ENCODE measurements at places on chromosomes 2 and 18. TPM values are rescaled to one million over a fixed set of nuclear protein-coding genes. Genes with fewer than 3 reads are reported as not detected.

DNA sequence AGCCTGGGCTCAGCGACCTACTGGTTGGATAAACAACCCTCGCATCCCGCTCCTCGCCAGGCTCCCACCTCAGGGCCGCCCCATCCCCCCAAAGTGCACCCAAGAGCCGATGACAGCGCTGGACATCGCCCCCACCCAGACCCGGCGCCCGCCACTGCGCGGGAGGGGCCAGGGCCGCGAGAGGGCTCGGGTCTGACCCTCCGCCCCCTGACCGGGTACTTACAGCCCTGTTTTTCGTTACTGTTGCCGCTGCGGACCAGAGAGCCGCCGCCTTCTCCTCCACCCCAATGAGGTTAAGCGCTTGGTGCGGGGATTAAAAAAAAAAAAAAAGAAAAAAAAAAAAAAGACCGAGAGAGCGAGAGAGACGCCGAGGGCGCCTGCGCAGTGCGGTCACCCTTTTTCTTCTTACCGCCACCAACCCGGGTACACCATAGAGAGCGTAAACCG lies at the start of gene CLASP1:
CLASP1 (minus strand) TSS at position 314 of the 447 bp plus-strand sequence. CDS start 43,567 bp downstream, outside the sequence.
- peak; percentile 24 for DNase-seq

ANKRD29 gene
- total RNA-seq, result 2.4 TPM

SPATA3 gene
- not detected for total RNA-seq

PSD4 gene
- total RNA-seq, result 20.1 TPM

GRCh38 chr2:178819992-178820391 lies 12.8 kb upstream of the TTN start:
- DNase-seq, result no peak

- DNase-seq, result no peak
Observed at GRCh38 chr2:231300722-231301076, 94.8 kb upstream of the B3GNT7 start.

GRCh38 chr18:49858309-49859020 lies 45.1 kb upstream of the ACAA2 start:
- peak; percentile 83 for DNase-seq

DNA sequence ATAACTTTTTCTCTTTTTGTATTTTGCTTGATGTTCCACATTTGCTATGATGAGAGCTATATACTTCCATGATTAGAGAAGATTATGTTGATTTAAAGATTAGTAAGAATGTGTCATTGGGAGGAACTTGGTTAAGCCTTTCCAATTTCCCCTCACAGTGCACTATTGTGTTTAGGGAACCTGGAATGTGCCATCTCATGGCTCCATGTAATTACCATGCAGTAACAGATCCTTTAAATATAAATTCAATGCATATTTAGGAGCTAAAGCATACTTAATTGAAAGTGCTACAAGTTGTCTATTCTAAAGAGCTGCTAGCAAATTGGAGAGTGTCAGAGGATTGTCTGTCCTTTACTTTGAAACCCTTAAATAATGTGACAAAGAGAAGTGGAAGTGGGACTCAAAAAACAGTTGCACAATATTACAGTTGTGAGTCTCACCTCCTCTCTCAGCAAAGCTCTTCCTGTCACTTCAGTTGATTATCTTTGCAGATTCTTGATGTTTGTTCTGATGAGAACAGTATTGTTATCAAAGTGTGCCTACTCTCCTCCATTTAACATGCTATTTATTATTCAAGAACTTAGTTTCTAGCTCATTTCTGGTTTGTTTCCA lies 1162.7 kb upstream of the ZEB2 start:
- DNase-seq, result no peak

DNA sequence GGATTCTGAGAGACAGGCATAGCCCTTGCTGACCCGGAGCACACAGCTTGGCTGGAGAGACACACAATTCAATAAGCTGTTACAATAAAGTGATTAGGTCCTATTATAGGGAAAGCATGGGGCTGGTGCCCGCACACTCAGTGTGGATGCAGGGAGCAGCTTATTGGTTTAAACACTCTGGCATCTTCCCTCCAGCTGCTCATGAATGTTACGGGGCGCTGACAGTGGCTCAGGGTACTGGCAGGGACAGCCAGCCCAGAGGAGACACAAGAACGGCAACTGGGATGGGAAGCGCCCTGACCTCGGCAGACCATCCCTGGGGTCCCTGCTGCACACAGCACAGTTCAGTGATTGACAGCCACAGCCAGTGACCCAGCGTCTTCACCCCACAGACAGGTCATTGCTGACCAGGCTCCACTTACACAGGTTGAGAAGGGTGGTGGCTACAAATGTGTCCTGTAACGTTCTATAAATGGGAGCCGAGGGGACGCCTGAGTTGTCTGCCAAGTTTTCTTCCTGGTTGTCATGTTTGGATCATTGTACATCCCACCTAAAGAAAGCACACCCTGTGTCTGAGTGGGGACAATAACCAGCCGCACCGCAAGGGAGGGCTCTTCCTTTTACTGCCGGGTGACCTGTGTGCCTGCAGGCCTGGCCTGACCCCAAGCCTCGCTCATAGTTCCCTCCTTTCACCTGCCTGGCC lies 60.3 kb downstream of the SH3BP4 start:
- DNase-seq, result no peak

DNA sequence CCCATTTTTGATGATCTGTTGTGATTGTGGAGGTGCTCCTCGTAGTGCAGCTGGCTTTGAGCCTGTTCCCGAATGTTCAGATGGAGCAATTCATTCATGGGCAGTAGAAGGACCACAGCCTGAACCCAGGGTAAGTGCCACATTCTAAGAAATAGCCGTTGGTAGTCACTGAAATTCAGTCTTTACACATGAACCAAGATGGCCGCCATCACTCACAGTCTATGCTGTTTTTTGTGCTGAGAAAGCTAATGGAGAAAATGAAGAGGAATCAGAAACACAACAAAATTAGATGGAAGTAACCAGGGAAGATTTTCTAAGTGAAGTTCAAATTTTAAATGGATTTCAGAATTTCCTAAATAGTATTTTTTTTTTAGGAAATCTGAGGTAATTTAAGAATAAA lies 25.5 kb downstream of the DSG1 start:
- no peak for DNase-seq

GRCh38 chr18:9992300-9992972 lies 78.6 kb downstream of the VAPA start:
- DNase-seq, result no peak

NPAS2 gene
- 5.2 TPM for total RNA-seq

GRCh38 chr2:240733803-240734495 lies 42.3 kb downstream of the AQP12A start:
- no peak for DNase-seq

CYRIA gene
- total RNA-seq, result 4.5 TPM

PLCD4 gene
- total RNA-seq, result 1.0 TPM

NT5C1B gene
- not detected for total RNA-seq

DNA sequence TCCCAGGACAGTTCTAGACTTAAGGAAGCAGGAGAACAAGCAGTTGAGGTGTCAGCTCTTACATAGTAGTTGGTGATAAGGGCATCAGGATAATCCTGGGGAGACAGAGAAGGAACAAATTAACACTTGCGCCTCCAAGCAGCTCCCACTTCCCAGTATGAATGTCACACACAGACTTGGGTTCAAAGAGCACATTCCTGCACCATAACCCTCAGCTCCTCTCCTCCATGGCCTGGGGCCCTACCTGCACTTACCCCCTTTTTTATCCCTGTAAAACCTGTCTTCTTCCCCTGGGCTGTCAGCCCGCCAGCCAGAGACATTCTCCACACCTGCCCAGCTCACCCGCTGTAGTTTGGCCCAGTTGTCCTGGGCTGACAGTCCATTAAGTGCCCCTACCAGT lies 3.9 kb upstream of the UCN start:
- DNase-seq, result no peak

STK11IP gene
- total RNA-seq, result 47.7 TPM

DNA sequence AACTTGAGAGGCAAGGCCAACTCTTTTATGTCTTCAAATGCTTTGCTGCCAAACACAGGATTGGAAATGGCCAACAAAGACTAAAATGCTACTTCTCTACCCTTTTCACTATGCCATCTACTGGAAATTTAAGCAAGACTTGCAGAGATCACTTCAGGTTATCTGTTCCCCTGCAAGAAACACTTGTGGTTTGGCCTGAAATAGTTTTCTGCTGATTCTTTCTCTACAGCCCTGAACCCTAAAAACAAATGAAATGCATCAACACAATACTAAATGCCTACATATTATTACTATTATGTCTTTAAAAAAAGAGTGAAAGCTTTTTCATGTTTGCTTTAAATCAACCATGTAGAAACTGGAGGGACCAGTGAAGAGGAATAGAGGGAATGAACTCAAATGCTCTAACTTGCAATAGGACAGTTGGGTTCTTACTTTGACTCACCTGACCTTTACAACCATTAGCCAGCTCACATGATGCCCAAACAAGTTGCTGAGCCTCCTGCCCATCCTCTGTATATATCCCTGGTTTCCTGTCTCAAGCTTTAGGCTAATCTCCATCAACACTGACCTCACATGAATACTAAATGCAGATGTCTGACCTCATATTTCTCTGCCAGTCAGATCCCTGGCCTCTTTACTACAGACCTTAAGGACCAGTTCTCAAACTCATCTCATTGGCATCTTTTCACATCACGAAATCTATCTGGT lies 17.5 kb upstream of the ADAM17 start:
- DNase-seq, result no peak

FAM237A gene
- total RNA-seq, result not detected

SULT1C2 gene
- total RNA-seq, result 0.05 TPM

RGPD3 gene
- total RNA-seq, result 0.09 TPM

DNA sequence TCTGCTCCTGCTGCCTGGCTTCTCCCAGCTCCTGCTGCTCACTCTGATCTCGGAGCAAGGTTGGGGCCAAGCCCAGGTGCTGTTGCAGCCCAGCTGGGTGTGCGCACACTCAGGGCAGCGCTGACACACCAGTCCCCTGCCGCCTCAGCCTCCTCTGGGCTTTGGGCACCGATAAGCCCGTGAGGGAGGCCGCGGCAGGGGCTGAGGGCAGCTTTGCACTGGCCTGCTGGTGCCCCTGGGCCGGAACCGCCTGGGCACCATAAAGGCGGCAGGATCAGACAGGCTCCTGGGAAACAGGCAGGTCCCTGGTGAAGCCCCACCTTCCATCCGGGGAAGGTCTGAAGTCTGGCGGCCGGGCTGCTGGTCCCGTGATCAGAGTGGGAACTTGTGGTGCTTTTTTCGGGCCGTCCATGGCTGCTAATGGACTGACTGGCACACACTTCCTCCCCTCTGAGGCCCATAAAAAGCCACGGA lies 14.1 kb upstream of the EML6 start:
- DNase-seq, result no peak

MAPK4 gene
- total RNA-seq, result 6.3 TPM

DNA sequence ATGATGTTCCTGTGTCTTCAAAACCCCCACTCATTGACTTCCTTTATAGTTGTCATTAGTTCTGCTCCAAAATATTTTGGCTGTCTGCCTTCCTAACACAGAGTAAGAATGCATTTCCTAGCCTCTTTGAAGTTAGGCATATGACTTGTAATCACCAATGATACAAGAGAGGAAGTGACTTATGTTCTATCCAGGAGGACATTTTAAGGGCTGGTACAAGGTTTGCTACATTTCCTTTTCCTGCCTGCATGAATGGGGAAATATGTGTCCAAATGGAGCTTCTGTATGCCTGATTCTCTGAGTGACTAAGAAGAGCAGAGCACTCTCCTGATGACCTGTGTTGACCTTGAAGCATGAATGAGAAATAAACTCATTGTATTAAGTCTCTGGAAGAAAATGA lies 115.1 kb downstream of the PLCL1 start:
- DNase-seq, result no peak

DNA sequence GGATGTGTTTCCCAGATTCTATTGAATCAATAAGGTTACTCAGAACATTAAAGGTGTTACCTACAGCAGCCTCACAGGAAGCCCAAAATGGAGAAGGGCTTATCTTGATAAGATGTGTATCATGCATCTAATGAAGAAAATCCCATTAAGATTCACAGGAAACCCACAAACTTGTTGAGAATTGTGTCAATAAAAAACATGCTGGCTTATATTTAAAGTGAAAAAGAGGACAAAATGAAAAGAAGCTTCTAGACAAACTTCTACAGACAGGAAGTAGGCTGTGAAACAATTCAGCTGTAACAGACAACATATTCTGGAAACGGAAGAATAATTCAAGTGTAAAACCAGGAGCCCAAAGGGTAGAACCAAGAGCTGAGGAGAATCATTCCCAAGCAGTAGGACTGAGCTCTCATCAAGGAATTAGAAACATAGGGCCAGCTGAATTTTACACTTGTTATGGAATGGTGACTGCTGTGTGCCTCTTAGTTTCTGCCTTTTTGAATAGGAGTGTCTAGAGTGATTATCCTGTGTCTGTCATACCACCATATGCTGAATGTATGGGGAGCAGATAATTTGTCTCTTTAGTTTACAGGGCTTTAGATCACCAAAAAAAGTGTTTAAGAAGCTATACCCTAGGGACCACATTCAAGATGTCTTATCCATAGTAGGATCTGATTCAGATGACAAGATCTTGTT lies 9.6 kb downstream of the IMMT start:
- no peak for DNase-seq

TSGA10 gene
- 11.3 TPM for total RNA-seq

GRCh38 chr2:240369801-240370585 lies 65.5 kb upstream of the GPC1 start:
- DNase-seq, result peak; percentile 42

- DNase-seq, result no peak
Observed at GRCh38 chr2:192230889-192231453, 36.2 kb upstream of the TMEFF2 start.

DNA sequence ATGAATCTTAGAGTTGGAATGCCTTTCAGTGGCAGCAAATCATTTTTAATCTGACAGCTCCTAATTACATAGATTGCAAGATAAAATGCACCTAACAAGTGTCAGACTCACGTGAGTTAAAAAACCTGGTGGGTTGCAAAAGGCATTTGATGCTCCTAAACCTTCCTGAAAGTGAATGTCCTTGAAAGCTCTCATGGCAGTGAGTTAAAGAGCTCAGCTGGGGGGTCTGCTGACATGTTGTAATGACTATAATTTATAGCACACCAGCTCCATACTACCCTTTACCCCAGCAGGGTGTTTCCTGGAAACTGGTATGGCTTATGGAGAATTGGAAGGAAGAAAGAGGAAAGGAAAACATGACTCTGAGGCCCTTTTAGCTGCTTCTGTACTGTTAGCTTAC lies 91.9 kb upstream of the CAVIN2 start:
- DNase-seq, result no peak

SLC4A3 gene
- 25.7 TPM for total RNA-seq
